Fibroblast of pulmonary artery (primary cell): ENCODE measurements at places on chromosomes 12 and 14.
A peak's percentile ranks its signal among the peaks of the same experiment; 100 is the strongest.

- peak; percentile 14 for DNase-seq
Measured at GRCh38 chr12:104596898-104597843, 140.4 kb downstream of the CHST11 start.

DNA sequence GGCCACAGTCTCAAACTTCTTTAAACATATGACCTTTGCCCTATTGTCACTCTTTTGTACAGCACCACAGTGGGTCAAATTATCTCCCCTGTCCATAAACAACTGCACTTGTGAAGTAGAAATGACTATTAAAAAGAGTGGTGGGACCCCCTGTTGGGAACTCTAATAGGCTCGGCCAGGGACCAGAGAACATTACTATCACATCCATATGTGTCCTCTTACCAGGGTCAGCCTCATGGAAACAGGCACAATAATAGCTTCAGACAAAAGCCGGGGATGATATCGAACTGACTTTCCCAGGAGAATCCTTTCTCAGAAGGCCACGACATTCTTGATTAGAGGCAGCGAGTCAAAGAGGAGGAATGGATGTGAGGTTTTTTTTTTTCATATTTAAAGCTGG is 96.6 kb downstream of the NKX2-1 start:
- no peak for DNase-seq

DNA sequence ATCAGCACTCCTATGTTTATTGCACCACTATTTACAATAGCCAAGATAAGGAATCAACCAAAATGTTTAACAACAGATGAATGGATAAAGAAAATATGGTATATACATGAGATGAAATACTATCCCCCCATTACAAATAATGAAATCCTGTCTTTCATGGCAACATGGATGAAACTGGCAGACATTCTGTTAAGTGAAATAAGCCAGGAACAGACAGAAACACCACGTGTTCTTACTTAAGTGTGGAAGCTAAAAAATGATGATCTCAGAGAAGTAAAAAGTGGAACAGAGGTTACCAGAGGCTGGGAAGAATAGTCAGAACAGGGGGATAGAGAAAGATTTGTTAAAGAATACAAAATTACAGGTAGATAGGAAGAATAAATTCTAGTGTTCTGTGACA is 113.7 kb upstream of the MDM1 start:
- no peak for DNase-seq

DNA sequence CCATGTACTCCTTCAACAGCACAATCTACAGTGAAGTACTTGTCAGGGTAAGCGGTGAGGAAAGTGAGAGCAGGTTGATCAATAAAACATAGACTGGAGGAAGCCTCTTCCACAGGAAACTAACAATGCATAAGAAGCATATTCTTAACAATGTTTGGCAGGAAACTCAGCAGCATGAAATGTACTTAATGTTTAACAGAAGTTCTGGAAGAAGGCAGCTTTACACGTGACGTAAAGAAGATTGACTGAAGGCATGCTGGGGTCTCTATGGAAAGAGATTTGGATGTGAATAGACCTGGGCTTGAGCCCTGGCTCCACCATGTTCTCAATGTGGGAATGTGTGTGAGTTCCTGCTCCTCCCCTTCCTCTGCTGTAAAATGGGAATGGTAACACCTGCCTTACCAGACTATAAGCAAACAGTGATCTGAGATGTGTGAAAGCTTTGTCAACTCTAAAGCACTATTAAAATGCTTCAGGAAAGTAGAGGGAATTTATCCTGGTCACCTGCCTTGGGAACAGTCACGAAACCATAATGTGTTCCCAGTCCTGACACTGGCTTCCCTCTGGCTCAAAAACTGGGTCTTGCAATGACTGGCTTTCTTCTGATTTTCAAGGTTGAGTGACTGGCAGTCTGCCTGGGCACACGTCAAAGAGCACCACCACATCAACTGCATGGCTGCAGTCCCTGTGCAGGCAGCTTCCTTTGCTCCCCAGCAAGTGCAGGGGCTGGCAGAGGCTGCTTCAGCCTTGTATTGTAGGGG is 384.6 kb downstream of the APAF1 start:
- DNase-seq, result no peak

- peak; percentile 63 for DNase-seq
Measured at GRCh38 chr12:52121824-52122539, 42.5 kb downstream of the SMIM41 start.

DNA sequence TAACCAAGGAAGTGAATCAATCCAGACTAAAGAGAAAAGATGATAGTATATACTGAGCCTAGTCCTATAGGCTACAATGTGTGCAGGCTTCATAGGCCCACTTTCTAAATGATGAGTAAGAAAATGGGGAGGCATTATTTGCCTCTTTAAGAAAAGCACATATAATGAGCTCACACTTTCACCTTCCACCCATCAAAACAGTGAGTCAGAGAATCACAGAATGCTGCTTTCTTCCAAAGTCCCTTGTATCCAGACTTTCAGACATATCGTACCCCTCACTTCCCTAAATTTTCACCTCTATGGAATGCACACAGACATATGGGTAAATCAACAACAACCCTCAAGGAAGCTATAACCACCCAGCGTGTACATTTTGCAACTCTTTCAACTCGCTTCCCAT is 286.4 kb upstream of the PRKD1 start:
- peak; percentile 24 for DNase-seq

- no peak for DNase-seq
Measured at GRCh38 chr14:32846821-32847365, 91.8 kb upstream of the NPAS3 start.

DNA sequence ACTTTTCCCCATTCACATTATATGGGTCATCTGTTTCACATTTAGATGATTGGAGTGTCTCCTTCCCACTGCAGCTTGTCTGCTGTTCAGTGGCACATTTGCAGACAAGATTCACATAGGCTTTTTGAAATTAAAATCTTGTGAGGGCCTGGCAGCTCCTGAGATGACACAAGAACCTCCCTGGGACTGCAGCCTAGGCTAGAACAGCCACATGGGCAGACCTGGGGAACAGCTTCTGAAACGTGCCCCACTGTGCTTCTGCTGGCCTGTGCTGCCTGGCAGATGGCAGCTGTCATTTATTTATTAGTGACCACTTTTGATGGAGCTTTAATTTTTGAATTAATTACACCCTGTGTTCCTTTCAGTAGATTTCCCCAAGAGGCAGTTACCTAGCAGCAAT is 137.4 kb downstream of the GRIP1 start:
- DNase-seq, result no peak

DNA sequence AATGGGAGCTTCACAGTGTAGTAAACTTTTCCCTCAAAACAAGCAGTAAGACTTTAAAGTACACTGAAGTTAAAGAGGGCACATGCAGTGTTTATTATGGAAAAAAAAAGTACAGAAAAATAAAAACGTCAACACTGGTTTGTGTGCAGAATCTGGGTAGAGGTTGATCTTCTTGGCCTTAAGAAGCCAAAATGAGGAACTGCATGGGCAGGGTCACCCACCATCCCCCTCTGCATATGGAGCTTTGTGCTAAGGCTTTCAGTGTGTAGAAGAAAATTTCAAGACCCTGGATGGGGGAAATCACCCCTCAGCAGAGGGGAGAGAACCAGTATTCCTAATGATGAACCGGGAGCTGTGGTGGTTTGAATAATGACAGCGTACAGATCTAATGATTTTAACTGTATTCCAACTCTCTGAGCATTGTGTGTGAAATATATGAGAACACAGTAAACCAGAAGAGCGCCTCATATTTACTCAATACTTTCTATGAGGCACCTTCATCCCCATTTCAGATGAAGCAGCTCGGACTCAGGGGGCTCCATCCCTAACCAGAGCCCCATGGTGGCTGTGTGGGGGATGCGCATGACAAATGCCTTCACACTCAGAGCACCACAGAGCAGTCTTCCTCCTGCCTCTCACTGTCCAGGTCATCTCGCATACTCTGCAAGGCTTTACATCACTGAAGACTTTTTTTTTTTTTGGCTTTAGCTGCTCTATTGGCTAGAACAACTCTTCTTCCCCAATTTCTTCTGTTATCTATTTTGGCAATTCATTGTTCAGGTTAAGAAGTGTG is 33.4 kb downstream of the ACADS start:
- DNase-seq, result no peak

- DNase-seq, result no peak
Measured at GRCh38 chr12:100504804-100505203, 31.1 kb downstream of the NR1H4 start.

GRCh38 chr14:89600950-89601826 is 184.2 kb upstream of the FOXN3 start:
- DNase-seq, result peak; percentile 40

DNA sequence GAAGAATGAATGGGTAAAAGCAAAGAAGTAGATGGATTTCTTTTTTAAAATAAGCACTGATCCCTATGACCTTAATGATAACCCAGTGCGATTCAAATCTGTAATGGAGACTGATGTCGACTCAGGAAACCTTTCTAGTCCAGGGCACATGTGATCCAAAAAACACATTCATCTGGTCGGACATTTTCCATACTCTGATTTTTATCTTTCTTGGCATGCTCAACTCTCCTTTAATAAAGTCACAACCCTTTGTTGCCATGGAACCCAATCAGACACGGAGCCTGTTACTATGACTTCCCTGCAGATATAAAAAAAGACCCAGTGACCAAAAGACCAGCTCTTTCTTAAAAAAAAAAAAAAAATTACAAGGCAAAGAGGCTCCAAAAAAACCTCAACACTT is 27.9 kb downstream of the TMCC3 start:
- peak; percentile 47 for DNase-seq

GRCh38 chr14:104105822-104106470 is 20.4 kb downstream of the ASPG start:
- DNase-seq, result no peak

GRCh38 chr14:93655078-93655750 is 133.1 kb downstream of the PRIMA1 start:
- peak; percentile 58 for DNase-seq

DNA sequence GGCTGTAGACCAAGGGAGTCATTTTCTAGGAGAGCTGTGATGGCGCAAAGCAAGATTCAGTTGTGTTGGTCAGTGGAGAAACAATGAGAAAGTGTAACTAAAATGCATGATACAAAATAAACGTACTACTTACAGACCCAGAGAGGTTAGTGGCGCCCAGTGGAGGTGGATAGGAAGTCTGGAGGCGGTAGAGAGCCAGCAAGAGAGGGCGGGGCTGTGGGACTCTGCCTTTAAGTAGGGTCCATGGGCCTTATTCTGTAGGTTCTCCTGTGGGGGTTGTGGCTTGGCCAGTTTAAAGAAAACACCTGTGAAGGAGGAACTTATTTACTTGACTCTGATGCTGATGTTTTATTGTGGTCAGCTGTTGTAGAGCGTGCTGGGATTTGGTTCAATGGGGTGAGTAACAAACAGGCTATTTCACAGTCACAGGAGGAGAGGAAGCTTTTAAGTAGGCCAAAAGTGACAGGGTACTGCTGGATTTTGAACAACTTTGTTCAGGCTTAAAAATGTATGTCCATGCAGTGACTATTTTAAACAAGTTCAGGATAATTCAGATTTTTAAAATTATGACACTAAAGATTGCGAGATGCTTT is 1097.7 kb downstream of the TMTC2 start:
- no peak for DNase-seq

GRCh38 chr14:90522571-90523191 is 125.9 kb downstream of the CALM1 start:
- peak; percentile 58 for DNase-seq

DNA sequence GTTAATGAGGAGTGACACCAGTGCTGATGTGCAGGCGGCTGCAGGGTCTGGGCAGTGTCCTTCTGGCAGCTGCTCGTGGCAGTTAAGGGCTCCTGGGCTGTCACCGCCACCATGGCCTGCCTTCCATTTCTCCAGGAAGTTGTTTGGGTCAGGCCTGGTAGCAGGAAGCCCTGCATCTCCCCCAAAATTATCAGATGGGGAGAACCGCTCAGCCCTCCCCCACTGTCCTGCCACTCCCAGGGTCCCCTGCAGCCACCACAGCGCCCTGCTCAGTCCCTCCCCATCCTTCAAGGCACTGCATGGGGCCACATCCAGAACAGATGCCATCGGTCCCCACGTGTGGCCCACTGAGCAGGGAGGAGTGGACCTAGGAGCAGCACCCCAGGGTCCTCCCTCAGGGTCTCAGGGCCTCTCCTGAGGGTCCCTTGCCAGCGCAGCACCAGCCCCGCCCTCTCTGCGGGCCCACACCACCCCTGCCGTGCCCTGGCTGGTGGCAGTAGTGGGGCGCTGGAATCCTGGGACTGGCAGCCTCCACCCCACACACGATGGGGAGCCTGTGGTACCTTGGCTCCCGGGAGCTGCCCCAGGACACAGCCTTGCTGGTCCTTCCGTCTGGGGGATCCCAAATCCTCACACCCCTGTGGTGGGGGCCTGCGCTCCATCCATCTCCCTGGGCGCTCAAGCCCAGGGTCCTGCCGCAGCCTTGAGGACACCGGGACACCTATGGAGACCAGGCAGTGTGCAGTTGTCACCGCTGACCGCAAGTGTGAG is 10.3 kb upstream of the AMN start:
- DNase-seq, result no peak

DNA sequence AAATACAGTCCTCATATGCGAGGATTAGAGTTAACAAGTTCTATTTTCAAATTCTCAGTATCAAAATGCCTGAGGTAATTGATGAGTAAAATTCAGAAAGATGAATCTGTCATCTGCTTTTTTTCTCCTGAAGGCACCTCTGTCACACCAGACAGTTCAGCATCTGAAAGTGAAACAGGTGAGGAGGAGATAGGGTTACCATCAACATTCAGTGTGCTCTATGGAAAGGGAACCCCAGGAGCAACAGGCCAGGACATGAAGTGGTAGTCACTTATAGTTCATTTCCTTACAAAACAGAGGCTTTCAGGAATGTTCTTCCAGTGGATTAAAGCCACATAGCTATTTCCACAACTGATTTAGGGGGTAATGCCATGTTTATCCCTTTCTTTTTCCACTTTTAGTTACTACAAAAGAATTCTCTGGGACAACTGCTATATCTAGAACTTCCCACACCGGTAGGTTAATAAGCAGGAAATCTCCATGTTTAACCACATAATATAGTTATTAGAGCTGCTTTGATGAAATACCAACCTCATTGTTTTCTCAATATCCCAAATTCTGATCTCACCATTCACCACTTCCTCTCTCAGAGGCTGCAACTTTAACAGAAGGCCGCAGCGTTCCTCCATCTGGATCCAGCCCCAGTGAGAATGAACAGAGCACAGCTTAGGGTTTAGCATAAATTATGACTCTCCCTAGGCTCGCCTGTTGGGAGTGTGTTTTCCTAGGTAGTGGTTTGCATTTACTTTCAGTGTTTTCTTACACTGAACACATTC is 177.0 kb upstream of the CNTN1 start:
- peak; percentile 1 for DNase-seq

DNA sequence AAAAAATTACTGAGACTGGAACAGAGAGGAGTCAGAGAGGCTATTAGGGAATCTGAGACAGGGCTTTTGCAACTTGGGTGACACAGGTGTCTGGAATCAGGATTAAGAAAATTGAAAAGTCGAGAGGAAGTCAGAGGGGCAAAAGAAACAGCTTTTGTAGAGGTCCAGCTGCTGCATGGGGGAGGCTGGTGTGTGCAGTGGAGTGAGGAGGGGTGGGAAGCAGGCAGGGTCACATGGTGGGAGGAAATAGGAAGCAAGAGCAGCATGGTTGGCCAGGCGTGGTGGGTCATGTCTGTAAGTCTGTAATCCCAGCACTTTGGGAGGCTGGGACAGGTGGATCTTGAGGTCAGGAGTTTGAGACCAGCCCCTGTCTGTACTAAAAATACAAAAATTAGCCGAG is 69.7 kb upstream of the VRK1 start:
- no peak for DNase-seq
